ENCODE measurements at places on chromosomes 4 and X.

DNA sequence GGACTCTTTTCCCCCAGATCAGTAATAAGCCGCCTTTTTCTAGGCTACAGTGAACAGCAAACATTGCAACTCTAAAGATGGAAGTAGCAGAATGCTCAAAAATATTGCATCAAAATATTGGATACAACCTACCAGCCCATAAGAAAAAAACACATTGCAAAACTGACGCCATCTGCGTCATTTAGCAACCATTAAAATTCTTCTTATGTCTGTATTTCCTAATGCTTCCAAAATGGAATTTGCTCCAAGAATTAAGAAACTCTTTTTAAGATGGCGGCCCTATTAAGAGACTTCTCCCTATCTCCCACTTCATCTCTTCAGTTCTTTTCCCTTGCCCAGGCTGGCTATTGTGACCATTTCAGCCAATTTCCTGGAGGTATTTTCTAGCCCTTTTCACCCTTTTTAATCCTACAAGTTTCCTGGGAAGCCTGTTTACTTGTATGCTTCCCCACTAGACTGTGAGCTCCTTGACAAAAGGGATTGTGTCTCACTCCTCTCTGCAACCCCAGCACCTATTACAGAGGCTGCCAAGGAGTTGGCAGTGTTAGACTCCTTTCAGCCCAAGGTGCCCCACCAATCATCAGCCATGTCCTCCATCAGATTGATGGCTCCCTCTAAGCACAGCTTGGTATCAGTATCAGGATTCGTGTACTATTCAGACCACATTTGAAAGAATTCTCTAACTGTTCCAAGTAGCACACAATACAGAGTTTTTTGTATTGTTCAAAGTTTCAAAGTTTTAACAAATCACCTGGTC is 4.4 kb downstream of the GPC3 start:
- DNase-seq, result no peak

GRCh38 chr4:75769036-75769435 is 44.7 kb downstream of the USO1 start:
- no peak for DNase-seq

- DNase-seq, result no peak
These were observed 106.0 kb downstream of the TMEM144 start for GRCh38 chr4:158316264-158316663.

GRCh38 chr4:27276307-27277073 is 415.8 kb downstream of the STIM2 start:
- no peak for DNase-seq

- DNase-seq, result no peak
These were observed 183.8 kb upstream of the NUDT10 start for GRCh38 chrX:51148848-51149247.

DNA sequence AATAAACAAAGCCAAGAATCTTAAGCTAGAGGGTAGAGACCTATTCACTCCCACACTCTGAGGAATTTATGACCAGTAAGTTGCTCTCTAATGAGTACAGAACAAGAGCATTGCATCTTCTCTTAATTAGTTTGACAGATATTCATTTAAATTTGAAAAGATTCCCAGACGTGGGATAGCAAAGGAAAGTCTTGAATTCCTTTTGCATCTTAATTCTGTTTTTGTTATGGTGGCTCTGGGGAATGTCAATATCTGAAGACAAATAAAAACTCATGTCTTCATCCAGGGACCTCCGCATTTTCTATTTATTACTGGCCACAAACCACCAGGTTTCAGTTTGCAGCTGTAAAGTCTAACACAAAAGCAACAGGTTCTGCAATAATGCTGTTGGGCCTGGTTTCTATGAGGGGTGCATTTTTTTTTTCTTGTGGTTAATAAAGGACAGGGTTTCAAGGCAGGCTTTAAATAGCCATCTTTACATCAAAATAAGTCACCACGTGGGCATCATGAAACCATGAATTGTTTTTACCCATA is 172.3 kb downstream of the SHROOM3 start:
- DNase-seq, result no peak

DNA sequence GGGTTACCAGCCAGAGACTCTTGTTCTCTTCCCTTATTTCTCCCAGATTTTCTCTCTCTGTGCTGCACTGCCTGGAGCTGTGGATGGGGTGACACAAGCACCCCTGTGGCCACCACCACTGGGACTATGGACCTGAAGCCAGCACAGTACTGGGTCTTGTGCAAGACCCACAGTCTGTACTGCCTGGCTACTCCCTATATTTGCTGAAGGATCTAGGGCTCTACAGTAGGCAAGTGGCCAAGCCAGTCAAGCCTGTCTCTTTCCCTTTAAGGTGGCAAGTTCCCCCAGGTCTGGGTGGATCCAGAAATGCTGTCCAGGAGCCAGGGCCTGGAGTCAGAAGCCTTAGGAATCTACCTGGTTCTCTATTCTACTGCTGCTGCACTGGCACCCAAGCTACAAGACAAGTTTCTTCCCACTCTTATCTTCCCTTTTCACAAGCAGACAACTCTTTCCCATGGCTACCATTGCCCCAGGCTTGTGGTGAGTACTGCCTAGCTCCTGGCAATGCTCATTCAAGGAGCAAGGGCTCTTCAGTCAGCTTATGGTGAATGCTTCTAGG is 28.4 kb upstream of the CT47A1 start:
- DNase-seq, result no peak

- DNase-seq, result no peak
These were observed 203.2 kb upstream of the FGF13 start for GRCh38 chrX:138914767-138915166.

DNA sequence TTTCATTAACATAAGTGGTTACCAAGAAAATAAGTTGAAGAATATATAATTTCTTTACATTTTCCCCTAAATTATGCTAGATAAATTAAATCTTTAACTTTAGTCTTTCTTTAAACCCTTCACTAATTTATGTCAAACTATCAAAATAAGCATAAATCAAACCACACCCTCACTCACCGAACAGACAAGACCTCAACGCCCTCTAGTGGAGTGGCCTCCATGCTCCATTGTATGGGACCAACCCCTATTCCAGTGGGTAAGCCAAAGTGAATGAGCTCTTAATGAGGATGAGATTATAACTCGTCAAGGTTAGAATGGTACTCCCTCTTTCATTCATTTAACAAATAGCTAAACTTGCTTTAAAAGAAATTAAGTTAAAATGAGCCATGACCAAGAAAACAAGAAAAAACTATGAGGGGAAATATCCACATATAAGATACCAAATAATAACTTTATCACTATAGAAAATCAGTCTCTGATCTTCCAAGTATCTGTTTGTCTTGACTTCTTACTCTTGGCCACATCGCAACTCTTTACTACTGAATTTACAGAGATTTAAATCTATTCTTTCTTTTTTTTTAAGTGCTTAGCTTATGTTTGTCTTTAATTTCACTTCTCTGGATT is 15.6 kb upstream of the BBS12 start:
- no peak for DNase-seq

DNA sequence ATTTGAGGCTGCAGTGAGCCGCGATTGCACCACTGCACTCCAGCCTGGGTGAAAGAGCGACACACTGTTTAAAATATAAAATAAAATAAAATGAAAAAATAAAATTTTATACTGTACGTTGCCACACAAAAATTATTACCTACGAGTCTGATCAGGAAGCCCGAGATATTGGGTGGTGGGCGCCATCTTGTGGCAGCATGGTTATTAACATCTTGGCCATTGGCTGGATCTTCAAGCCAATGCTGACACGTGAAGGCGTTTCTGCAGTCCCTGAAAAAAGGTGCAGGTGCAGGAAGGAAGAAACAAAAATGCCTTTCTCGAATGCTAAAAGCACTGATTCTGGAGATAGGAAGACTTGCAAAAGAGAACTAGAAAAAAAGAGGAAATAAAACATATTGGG is 4.9 kb upstream of the TLR8 start:
- no peak for DNase-seq

- no peak for DNase-seq
These were observed 68.0 kb downstream of the NOCT start for GRCh38 chr4:139083607-139083955.

DNA sequence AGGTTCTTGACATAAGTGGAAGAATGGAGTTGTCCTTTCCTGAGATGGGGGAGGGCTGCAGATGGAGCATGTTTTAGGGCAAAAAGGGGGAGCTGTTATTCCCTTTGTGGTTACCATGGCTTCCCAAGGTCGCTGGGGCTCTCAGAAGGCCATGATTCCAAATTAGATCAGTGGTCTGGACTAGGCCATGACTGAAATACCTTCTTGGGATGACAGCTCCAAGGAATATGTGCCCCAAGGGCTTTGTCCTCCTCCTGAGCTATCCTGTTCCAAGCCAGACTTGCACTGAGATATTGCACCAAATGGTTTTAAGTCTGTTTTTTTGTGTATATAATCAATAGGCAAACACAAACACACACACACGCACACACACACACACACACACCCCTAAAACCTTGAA is 3.0 kb upstream of the RBPJ start:
- DNase-seq, result no peak

- no peak for DNase-seq
These were observed 84.5 kb downstream of the AREG start for GRCh38 chr4:74529284-74530041.

- DNase-seq, result no peak
These were observed 63.9 kb upstream of the HOPX start for GRCh38 chr4:56745042-56745441.

GRCh38 chr4:158535130-158535614 is 13.5 kb downstream of the RXFP1 start:
- no peak for DNase-seq
